NCI-H1930 (cell line): ENCODE measurements at places on chromosomes 7 and 10.

DNA sequence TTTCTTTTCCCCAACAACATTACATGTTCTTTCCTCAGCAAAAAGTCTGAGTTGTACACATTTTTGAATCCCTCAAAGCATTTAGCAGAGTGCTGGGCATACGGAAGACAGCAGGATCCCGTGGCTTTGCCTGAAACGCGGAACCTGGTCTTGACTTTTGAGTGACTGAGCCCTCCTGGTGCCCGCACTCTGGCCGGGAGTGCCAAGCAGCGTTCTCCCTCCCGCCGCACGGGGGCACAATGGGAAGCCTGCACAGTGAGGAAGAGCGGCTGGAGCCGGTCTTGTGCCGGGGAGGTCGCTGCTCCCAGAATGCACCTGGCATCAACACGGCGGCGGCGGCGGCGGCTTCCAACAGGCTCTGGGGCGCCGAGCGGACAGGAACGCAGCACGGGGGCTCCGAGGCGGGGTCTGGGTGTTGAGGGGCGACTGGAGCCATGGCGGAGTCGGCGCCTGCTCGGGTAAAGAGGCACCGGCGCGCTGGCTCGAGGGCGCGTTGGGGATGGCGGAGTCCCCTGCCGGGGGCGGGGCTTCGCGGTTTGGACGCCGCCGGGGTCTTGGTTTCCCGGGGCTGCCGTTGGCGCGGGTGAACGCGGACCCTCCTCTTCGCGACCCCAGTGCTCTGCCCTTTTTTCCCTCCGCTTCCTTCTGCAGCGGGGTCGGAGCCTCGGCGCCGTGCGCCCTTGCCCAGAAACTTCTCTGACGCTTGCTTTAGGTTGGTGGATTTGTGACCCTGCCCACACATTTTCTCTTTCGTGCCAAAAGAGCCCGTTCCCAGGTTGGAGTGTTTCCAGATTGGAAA, at the start of gene ZNF212:
ZNF212 (plus strand) TSS at position 307 of the 799 bp plus-strand sequence; CDS start at position 435, 128 bp downstream.
- peak; percentile 86 for DNase-seq

GRCh38 chr7:93923296-93923695, 1.8 kb downstream of the GNG11 start:
- DNase-seq = no peak

GRCh38 chr7:132723506-132724081, 147.3 kb upstream of the PLXNA4 start:
- DNase-seq = no peak

GRCh38 chr7:44149571-44150465, 8.7 kb upstream of the MYL7 start:
- no peak for DNase-seq

GRCh38 chr10:26881600-26882331, 21.0 kb upstream of the ABI1 start:
- DNase-seq = no peak

DNA sequence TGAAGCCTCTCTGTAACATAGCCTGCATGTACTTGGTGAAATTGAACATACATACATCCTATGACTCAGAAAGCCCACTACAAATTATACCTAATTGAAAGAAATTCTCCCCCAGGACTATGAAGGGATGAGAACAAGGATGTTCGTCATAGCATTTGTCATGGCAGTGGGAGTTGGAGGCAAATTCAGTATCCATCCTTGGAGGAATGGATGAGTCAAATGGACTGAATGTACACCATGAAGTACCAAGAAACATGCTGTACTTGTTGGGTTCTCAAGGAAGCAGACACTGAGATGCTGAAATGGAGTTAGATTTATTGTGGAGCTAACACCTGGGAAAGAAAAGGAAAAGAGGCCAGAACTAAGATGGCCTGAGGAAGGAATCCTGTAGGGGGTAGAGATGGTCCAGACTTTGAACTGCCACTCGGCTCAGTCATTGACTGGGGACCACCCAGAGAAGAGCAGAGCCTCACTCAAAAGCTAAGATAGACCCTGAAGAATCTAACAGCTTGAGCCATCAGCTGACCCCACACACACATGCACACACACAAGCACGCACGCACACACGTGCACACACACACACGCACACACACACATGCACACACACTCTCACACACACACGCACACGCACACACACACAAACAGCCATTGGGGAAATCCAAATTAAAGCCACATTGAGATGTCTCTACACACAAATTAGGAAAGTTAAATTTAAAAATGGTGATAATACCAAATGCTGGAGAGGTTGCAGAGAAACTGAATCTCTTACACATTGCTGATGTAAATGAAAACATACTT, 22.3 kb downstream of the AOC1 start:
- DNase-seq = no peak

- DNase-seq = no peak
These were observed 81.4 kb downstream of the ADCYAP1R1 start for GRCh38 chr7:31133497-31133896.

DNA sequence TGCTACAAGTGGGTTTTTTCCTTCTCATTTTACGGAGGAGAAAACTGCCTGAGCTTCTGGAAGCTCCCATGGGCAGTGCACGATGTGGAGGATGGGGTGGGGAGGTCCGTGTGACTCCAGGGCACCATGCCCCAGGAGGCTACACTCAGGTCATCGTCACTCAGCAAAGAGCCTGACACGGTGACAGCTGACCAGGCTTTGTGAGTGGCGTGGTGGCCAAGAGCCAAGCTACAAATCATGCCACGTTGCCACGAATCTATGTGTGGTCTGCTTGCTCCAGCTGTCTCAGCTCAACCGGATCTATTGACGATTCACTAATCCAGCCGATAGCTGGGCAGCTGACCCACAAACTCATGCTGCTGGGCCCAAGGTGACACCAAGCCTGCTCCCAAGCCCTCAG, 27.6 kb upstream of the C10orf71 start:
- no peak for DNase-seq
